Esophagus mucosa (tissue), 1 donor: ENCODE measurements at places on chromosomes 4 and X. TPM values are rescaled to one million over a fixed set of nuclear protein-coding genes. Genes with fewer than 3 reads are reported as not detected.

GRCh38 chrX:10230222-10230621 lies 73.4 kb downstream of the CLCN4 start:
- ATAC-seq, result no peak

DNA sequence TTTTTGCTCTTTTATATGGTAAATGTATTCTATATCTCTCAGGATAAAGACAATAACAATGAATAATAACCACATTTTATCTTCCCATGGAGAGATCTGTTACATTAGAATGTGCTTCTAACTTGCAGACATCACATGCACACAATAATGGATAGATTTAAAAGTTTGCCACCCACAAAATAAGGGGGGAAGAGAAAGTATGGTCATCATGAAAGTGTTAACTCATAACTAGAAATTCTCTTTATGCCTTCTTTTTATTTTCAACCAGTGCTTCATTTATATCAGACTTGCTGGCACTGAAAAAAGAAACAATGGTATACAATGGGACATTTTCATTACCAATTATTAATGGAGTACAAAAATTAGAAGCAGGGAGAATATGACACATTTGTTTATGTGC lies 470.0 kb downstream of the FAT4 start:
- no peak for ATAC-seq

Gene FATE1
- total RNA-seq, result not detected

Gene MECP2
- 25.1 TPM for total RNA-seq

DNA sequence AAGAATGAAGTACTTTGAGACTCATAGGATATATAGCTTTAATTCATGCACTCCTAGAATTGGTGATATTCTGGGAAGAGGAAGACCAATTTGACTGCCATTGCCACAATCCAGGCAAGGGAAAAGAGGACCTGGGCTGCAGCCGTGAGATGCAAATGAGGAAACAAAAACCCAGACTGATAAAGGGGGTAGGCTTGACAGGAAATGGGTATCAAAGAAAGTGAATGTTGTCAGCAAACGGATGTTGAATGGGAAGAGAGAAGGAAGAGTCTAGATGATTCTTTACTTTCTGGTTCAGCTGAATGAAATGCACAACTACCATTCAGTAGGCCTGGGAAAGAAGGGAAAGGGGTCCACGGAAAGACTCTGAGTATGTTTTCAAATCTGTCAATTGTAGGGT lies 17.1 kb upstream of the ARHGEF6 start:
- ATAC-seq, result no peak

Gene HNRNPH2
- 31.5 TPM for total RNA-seq

GRCh38 chr4:171876636-171877035 lies 63.4 kb downstream of the GALNTL6 start:
- no peak for ATAC-seq

GRCh38 chrX:65731684-65732289 lies 64.3 kb downstream of the MSN start:
- ATAC-seq, result no peak

DNA sequence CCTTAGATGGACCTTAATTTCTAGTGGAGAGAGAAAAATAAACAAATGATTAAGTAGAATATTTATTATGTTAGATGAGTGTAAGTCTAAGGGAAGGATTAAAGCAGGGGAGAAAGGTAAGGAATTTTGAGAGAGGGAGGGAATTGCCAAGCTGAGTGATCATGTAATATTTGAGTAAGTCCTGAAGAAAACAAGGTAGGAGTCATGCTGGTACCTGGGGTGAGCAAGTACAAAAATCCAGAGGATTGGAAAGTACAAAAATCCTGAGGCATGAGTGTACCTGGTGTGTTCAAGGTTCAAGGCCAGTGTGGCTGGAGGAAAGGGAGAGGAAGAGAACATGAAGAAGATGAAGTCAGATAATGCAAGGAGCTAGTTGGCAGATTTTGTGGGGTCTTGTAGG lies 87.2 kb upstream of the MYOZ2 start:
- no peak for ATAC-seq

Gene VAMP7
- 24.5 TPM for total RNA-seq

Gene NR0B1
- total RNA-seq, result not detected

GRCh38 chr4:168853770-168854169 lies 156.3 kb downstream of the CBR4 start:
- ATAC-seq, result no peak

DNA sequence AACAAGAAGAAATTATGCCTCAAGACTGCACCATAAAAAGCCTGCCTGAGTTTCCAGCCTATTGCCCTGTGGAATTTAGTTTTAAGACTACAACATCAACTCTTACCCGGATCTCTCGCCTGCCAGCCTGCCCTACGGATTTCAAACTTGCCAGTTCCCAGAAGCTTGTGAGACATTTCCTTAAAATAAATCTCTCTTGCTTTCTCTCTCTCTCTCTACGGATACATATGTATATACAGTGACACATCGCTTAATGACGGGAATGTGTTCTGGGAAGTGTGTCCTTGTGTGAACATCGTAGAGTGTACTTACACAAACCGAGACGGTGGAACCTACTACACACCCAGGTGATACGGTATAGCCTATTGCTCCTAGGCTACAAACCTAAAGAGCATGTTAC lies 79.5 kb downstream of the CLNK start:
- no peak for ATAC-seq

DNA sequence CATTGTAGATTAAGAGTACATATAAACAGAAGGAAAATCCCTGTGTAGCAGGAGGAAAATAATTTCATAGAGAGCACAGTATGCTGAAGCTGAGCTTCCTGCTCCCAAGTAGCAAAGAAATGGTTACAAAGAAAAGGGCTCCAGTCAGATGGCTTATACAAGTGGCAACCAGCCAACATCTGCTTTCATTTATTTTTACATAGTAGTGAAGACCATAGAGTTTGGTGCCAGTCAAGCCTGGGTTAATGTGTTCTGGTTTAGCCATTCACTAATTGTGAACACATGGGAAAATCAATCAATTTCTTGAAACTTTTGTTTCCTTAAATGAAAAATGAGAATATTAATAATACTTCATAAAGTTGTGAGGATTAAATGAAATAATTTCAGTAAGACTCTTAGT lies 111.3 kb upstream of the ELOVL6 start:
- ATAC-seq, result no peak

DNA sequence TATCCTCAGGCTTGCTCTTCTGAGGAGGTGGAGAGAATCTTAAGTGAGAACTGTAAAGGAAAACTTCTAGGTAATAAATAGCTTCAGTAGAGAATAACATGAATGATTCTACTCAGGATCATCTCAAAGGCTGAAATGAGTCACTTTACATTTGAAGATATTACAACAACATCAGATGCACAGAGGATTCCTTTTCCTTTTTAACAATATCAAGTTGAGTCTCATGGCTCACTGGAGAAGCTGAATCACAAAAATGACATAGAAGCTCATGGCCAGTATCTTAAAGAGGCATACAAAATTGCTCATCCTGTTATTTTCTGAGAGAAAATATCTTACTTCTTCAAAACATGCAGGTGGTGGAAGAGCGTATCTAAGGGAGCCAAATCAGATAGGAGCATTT lies 72.5 kb upstream of the EMCN start:
- no peak for ATAC-seq

Gene DIAPH2
- 8.9 TPM for total RNA-seq

DNA sequence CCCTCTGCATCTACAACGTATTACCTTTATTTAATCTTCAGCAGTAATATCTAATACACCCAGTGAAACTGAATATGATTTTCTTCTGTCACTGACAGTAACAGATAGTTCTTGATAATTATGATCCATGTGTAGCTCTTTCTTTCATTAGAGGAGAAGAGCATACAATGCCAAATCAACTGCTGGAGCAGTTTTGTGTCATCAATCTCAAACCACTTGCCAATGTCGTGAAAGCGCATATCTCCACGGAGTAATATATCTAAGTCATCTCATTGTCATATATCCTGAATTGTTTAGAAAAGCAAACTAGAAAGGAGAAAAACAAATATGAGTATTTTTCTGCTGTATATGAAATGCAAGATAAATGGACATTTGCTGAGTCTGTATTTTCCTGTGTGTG lies 47.9 kb downstream of the DCAF8L1 start:
- no peak for ATAC-seq

DNA sequence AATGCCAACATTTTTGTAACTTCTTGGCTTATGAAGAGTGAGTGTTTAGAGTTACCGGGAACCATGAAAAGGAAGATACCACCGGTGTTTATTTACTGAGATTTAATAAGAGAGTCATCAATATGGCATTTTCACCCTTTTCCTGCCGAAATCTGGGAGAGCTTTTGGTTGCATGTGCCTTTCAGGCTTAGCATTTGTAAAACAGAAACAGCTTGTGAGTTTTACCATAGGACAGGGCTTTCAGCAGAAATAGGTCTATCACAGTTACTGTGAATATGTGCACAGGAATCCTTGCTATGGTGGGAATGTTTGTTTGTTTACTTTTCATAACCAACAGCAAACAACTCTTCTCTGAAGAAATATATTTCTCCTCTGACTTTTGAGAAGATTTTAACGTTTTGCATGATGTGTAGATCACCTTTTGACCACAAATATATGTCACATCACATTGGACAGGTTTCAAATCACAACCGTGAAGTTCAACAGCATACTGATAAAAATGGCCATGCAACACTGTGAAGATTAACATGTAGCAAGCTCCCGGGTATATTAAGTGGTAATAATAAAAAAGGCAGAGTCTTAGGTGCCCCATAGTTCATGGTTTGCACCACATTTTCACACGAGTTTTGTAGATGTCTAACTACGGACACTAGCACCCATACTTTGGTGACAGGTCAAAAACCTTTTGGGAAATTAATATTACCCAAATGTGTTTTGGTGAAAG lies 21.3 kb downstream of the ARHGAP24 start:
- no peak for ATAC-seq

DNA sequence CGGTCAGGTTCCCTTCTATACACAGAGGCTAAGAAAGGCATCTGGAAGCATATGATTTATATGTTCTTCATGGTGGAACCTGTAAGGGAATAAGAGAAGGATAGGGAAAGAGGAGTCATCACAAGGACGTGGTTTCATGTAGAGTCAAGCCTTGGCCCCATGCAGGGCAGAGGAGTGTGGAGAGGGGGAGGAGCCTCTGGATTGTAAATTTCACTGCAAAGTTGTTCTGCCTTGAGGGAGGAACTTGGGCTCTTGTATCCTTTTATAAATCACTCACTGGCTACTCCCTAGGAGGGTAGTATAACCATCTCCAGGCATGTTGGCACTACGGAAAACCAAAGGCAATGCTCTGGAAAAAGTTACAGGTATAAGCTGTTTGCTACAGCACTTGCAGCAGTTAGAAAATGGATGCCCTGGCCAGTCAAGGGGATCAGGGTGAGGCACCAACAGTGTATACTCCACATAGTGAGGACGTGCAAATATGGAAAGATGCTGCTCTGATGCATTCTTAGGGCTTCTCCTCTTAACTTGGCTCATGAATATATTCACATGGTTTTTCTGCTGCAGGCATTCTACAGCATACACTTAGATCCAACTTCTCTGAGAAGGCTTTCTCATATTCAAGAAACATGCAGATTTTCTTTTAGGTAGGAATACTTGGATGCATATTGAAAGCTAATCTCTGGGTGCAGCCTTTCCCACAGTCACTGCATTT lies 60.3 kb upstream of the ZNF81 start:
- ATAC-seq, result no peak

DNA sequence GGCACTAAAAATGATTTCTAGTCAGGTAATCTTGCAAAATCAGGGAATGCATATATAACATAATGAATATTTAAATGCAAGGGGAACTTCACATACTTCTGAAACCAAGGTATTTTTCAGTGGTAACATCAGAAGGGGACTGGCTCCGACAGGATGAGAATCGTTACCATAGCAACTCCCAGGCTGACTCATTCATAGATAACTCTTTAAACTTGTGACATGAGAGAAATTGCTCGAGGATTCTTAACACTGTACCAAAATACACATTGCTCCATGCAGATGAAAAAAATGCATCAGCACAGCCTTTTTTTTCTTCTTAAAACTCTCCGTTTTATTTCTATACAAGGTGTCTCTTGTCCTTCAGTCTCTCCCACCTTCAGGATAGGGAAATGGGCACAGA lies 114.3 kb downstream of the GABRB1 start:
- no peak for ATAC-seq

GRCh38 chr4:168737806-168738172 lies 240.9 kb downstream of the PALLD start:
- ATAC-seq, result no peak

DNA sequence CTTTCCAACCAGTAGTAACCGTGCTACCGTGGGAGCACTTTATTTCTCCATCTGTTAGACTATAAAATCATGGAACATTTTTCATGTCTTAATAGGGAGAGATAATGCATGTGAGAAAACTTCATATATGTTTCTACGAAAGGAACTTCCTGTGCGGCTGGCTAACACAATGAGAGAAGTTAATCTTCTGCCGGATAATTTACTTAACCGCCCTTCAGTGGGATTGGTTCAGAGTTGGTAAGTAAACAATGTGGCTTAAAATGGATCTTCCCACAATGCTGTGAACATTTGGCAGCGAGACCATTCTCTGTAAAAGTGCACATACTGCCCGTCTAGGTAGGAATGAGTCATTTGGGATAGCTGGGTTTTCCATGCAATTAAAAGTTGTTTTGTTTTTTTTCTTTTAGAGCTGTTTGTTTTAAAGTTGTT lies 29.6 kb downstream of the PDK3 start:
- peak; percentile 93 for ATAC-seq

DNA sequence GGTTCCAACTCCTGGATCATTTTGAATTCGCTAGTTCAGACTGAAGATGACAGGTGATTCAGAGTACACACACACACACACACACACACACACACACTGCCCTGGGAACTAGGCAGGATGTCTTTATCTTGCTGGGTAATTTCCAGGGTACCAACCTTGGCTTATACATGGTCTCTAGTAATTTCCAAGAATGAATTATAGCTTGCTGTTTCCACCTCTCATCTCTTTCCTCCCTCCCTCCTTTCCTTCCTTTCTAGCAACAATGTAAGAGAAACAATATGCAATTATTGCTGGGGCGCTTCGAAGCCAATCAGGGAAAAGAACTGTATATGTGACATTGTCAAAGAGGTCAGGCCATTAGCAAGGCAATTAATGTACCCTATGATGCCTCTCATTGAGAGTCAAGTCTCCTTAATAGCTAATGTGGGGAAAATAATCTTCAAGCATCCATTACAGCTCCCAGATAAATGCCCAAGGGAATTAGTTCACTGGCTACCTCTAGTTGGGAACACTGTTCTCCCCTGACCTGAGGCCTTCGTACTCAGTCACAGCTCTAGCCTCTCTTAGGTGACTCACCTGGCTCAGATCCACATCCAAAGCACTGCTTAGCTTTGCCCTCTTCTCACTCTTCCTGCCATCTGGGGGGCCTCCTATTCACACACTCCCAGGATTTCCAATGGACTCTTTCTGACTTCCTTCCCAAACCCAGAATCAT lies 311.5 kb downstream of the PPP1R2C start:
- no peak for ATAC-seq

GRCh38 chr4:150130933-150131332 lies 52.7 kb downstream of the DCLK2 start:
- no peak for ATAC-seq

- no peak for ATAC-seq
Measured at GRCh38 chrX:52031371-52031770, 37.6 kb downstream of the MAGED4B start.

GRCh38 chr4:174859904-174860303 lies 30.9 kb upstream of the GLRA3 start:
- ATAC-seq, result no peak

Gene RBM47
- total RNA-seq, result 70.6 TPM

- ATAC-seq, result no peak
Measured at GRCh38 chrX:118637997-118638396, 89.4 kb upstream of the IL13RA1 start.
